ENCODE measurements at places on chromosomes 13 and 19.

DNA sequence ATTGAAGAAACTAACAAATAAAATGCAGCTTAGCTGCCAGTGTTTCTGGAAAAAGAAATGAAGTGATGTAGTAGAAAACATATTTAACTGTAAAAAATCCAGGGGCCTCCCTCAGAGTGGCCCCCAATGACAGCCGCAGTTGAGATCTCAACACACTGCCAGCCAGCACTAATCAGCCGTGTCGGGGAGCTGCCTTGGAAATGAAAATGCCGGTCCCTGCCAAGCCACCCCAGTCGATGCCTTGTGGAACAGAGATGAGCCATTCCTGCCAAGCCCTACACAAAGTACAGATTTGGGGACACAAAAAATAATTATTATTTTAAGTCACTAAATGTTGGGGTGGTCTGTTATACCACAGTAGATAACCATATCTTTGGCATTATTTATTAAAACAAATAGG lies 1342.4 kb downstream of the EFNB2 start:
- DNase-seq, result no peak

GRCh38 chr19:1766800-1767352 lies 13.6 kb downstream of the ONECUT3 start:
- DNase-seq, result no peak

DNA sequence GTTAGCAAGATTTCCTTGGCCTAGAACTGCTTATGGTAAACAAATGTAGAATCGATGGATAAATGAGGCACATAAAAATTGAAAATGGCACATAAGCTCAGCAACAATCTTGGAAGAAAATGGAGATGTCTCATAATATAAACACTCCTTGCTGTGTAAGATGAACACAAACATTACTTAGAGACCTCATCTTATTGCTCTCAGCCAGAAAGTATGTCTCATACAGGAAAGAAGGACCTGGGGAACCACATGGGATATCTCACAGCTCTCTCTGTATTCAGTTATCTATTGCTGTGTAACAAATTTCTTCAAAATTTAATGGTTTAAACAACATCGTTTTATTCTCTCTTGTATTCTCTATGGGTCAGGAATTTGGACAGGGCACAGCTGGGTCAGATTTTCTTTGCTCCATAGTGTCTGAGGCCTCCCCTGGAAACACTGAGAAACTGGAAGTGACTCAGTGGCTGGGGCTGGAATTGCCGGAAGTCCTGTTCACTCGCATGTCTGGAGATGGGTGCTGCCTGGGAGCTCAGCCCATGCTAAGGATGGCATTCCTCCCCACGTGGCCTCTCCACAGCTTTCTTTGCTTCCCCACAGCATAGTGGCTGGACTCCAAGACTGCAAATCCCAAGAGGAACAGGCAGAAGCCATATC lies 105.1 kb downstream of the NUFIP1 start:
- no peak for DNase-seq

DNA sequence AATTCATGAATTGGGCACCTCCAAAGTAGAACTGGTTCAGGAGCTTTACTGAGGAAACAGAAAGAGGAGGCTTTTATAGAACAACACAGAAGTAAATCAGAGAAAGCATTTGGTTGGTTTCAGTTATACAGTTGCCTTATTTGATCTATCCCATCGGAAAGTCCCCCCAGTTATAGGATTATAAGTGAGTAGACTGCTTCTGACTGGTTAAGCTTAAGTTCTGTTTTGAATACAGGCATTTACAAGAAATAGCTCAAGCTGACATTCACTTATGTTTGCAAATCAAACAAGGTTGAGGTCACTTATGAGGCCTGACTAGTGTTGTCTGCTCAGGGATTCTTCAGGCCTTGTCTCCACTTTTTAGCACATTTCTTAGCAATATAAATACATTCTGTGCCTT lies 857.4 kb downstream of the EFNB2 start:
- no peak for DNase-seq

DNA sequence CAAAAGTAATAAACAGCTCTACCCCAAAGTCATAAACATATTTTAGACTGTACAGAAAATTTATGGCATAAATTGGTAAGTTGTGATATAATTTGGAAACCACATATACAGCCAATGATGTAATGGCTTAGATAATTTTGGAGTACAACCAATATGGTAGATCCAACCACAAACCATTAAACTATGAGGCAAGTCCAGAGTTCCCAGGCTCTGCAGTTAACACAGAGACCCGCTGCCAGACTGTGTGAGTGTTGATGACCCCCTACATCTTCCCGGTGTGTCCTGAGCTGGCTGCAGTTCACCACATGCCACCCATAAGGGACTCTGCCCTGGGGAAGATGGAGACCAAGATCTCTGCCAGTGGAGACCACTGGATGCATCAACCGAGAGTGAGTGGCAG lies 9.9 kb upstream of the SERPINE3 start:
- DNase-seq, result no peak

GRCh38 chr13:77820431-77821149 lies 98.0 kb downstream of the EDNRB start:
- no peak for DNase-seq

GRCh38 chr13:28618230-28618994 lies 40.5 kb upstream of the POMP start:
- DNase-seq, result no peak

- DNase-seq, result no peak
Measured at GRCh38 chr13:65095161-65096082, 2134.7 kb downstream of the PCDH9 start.

DNA sequence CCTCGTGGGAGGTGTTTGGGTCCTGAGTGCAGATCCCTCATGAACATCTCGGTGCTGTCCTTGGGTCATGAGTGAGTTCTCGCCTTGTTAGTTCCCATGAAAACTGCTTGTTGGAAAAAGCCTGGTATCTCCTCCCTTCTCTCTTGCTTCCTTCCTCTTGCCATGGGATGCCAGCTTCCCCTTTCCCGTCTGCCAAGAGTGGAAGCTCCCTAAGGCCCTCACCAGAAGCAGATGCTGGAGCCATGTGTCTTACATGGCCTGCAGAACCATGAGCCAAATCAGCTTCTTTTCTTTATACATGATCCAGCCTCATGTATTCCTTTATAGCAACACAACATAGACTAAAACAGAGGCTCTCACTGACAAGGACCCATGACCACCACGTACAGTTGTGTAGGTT lies 8.2 kb downstream of the ADGRE2 start:
- no peak for DNase-seq
